ENCODE measurements at places on chromosomes 1 and 21.

- H3K27ac ChIP-seq, result no peak overlapping the region
- no peaks in the 10 kb centered on the region for H3K27me3 ChIP-seq
- peaks cover 12% of the 10 kb centered on the region for H3K36me3 ChIP-seq
- no peak overlapping the region for H3K4me3 ChIP-seq
Observed at GRCh38 chr1:39045231-39045630, 19.1 kb downstream of the NDUFS5 start.

- H3K27ac ChIP-seq, result no peak overlapping the region
- no peak for DNase-seq
- H3K36me3 ChIP-seq, result peaks cover 54% of the 10 kb centered on the region
- H3K27me3 ChIP-seq, result no peaks in the 10 kb centered on the region
- peaks cover 21% of the 10 kb centered on the region for H3K4me1 ChIP-seq
Observed at GRCh38 chr1:55071477-55071876, 32.1 kb downstream of the PCSK9 start.

GRCh38 chr1:182823220-182823619 is 15.9 kb upstream of the DHX9 start:
- H3K27ac ChIP-seq, result no peak overlapping the region
- H3K4me3 ChIP-seq, result no peak overlapping the region
- peaks cover 14% of the 10 kb centered on the region for H3K36me3 ChIP-seq
- no peaks in the 10 kb centered on the region for H3K4me1 ChIP-seq

DNA sequence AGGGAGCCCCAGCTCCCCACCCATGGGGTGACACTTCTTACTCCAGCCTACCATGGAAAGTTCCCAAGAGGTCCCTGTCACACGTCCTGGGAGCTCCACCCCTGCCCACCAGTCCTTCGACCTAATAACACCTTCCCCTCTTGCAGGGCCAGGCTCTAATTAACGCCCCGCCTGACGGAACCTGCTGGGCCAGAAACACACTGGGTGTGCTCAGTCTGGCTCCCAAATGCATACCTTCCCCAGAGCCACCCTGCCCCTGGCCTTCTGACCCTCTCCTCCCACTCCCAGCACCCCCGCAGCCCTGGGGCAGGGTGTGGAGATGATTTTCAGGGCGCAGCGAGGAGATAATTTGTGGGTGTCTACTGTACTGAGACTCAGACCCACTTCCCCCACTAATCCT is 20.6 kb downstream of the PGLYRP3 start:
- no peaks in the 10 kb centered on the region for H3K36me3 ChIP-seq
- no peaks in the 10 kb centered on the region for H3K27me3 ChIP-seq
- H3K27ac ChIP-seq, result no peak overlapping the region
- no peak overlapping the region for H3K4me3 ChIP-seq

DNA sequence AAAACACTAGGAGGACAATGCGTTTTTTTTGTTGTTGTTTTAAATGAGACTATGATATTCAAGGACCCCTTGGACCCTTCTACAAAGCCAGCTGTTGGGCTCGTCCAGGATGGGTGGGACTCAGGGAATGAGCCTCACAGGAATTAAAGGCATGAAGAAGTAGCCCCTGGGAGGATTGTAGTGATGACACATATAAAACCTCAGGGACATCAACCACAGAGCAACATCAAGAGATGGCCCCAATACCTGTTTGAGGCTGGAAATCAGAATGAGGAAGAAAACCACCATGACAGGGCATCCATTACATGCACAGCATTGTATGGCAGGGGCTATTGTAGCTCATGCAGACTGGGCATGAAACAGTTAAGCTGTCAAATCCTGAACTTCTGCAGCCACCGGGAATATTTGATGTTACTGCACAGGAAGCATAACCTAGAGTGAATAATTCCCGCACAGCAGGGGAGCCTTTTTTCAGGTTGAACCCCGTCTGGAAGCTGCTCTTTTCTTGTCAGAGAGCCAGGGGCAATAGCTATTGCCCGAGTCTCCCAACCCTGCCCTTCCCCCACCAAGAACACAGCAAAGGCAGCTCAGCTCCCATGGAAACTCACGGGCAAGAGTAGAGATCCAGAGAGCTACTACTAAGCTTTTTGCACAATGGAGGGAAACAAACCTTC is 140.2 kb upstream of the FGGY start:
- peaks cover 13% of the 10 kb centered on the region for H3K4me1 ChIP-seq
- no peak overlapping the region for H3K27ac ChIP-seq
- H3K27me3 ChIP-seq, result no peaks in the 10 kb centered on the region

- H3K27ac ChIP-seq, result no peak overlapping the region
- no peaks in the 10 kb centered on the region for H3K4me1 ChIP-seq
- H3K27me3 ChIP-seq, result no peaks in the 10 kb centered on the region
- H3K4me3 ChIP-seq, result no peak overlapping the region
- no peak for DNase-seq
- H3K36me3 ChIP-seq, result no peaks in the 10 kb centered on the region
Observed at GRCh38 chr1:245480393-245481120, 325.8 kb downstream of the KIF26B start.

DNA sequence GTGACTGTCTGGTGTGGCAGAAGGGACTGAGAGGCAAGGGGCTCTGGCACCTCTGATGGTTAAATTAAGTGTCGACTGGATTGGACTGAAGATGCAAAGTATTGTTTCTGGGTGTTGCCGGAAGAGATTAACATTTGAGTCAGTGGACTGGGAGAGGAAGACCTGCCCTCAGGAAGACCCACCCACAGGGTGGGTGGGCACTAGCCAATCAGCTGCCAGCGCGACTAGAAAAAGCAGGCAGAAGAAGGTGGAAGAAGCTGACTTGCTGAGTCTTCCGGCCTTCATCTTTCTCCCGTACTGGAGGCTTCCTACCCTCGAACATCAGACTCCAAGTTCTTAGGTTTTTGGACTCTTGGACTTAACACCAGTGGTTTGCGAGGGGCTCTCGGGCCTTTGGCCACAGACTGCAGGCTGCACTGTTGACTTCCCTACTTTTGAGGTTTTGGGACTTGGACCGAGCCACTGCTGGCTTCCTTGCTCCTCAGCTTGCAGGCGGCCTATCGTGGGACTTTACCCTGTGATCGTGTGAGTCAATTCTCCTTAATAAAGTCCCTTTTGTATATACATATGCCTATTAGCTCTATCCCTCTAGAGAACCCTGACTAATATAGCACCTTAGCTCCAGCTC is 79.6 kb downstream of the KAZN start:
- H3K4me3 ChIP-seq, result no peak overlapping the region
- H3K27ac ChIP-seq, result no peak overlapping the region
- no peaks in the 10 kb centered on the region for H3K27me3 ChIP-seq
- no peaks in the 10 kb centered on the region for H3K4me1 ChIP-seq
- DNase-seq, result no peak

GRCh38 chr1:94117259-94117851 is 3.6 kb downstream of the ABCA4 start:
- H3K27me3 ChIP-seq, result peaks cover 3% of the 10 kb centered on the region
- no peak overlapping the region for H3K4me3 ChIP-seq
- H3K27ac ChIP-seq, result no peak overlapping the region
- H3K4me1 ChIP-seq, result no peaks in the 10 kb centered on the region
- H3K36me3 ChIP-seq, result no peaks in the 10 kb centered on the region
- DNase-seq, result no peak

GRCh38 chr1:165217958-165218357 is 138.6 kb downstream of the LMX1A start:
- no peak overlapping the region for H3K4me3 ChIP-seq
- no peak for DNase-seq
- no peaks in the 10 kb centered on the region for H3K36me3 ChIP-seq
- no peak overlapping the region for H3K27ac ChIP-seq
- H3K27me3 ChIP-seq, result peaks cover 8% of the 10 kb centered on the region

DNA sequence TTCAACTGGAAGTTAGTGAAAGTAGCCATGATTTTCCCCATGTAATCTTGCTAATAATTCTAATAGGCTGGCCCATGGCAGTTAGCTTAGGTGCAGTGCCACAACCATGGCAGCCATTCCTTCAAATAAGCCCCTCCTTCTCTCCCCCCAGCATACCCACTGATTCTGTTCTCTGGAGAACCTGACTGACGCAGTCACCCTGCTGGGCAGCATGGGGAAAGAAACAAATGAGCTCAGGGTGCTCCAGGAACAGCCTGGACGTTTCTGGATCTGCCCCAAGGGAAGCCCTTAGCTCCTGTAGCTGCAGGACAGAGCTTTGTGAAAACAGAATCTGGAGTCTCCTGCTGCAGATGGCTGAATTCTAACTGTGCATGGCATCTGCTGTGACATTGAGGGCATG is 22.5 kb downstream of the SNAP47 start:
- H3K27ac ChIP-seq, result no peak overlapping the region
- H3K4me3 ChIP-seq, result no peak overlapping the region
- DNase-seq, result no peak
- peaks cover 45% of the 10 kb centered on the region for H3K36me3 ChIP-seq

DNA sequence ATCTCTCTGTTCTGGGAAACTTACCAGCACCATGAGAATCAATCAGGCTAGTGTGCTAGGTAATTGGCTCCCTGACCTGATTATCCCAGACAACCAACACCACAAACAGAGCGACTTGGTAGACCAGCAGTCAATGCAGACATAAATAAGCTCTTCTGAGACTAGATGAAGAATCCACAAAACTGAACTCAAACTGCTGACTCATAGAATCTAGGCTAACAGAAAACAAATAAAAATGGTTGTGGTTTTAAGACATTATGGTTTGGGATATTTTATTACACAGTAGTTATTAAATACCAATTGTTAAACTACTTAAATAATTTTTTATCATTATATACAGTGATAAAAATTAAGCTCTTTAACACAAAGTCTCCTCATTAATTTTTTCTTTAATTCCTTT is 535.7 kb downstream of the COL11A1 start:
- H3K4me3 ChIP-seq, result no peak overlapping the region
- H3K27ac ChIP-seq, result no peak overlapping the region
- no peaks in the 10 kb centered on the region for H3K36me3 ChIP-seq
- no peaks in the 10 kb centered on the region for H3K27me3 ChIP-seq
- no peaks in the 10 kb centered on the region for H3K4me1 ChIP-seq
- no peak for DNase-seq

DNA sequence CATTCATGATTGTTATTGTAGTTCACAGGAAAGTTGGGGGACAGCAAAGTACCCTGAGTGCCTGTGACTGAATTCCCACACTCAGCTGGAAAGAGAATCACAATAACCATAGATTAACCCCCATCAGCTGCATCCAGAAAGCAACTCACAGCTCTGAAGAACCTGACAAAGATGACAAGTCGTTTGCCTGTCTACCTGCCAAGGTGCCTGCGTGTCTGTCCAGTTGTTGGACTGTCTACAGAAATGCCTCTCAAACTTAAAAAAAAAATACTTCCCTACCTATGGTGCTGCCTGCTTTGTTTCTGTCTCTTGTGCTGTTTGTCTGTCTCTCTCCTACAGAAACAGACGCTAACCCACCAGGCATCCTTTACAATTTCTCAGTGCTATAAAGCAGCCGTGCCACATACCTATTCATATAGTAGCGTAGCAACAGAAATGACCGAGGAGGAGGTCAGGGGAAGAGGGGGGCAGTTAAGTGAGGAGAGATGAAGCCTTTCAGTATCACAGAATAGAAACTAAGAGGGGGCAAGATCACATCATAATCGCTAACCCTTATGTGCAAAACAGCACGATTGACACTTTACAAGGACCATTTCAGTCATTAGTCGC is 154.6 kb upstream of the HMGB4 start:
- H3K4me3 ChIP-seq, result no peak overlapping the region
- no peak overlapping the region for H3K27ac ChIP-seq
- no peaks in the 10 kb centered on the region for H3K4me1 ChIP-seq
- H3K36me3 ChIP-seq, result no peaks in the 10 kb centered on the region
- H3K27me3 ChIP-seq, result no peaks in the 10 kb centered on the region

- H3K36me3 ChIP-seq, result peaks cover 39% of the 10 kb centered on the region
- no peak overlapping the region for H3K4me3 ChIP-seq
- DNase-seq, result no peak
Observed at GRCh38 chr1:235714205-235714897, 64.8 kb upstream of the GNG4 start.

GRCh38 chr1:53592521-53592982 is 133.4 kb downstream of the DMRTB1 start:
- no peak for DNase-seq
- H3K27me3 ChIP-seq, result peaks cover 5% of the 10 kb centered on the region
- no peak overlapping the region for H3K27ac ChIP-seq
- no peaks in the 10 kb centered on the region for H3K4me1 ChIP-seq

GRCh38 chr1:43529206-43529731 is 1.4 kb upstream of the PTPRF start:
- DNase-seq, result peak; percentile 64
- H3K4me3 ChIP-seq, result peak overlapping the region; percentile 34
- no peak overlapping the region for H3K27ac ChIP-seq
- H3K27me3 ChIP-seq, result peaks cover 41% of the 10 kb centered on the region
- peaks cover 3% of the 10 kb centered on the region for H3K36me3 ChIP-seq

DNA sequence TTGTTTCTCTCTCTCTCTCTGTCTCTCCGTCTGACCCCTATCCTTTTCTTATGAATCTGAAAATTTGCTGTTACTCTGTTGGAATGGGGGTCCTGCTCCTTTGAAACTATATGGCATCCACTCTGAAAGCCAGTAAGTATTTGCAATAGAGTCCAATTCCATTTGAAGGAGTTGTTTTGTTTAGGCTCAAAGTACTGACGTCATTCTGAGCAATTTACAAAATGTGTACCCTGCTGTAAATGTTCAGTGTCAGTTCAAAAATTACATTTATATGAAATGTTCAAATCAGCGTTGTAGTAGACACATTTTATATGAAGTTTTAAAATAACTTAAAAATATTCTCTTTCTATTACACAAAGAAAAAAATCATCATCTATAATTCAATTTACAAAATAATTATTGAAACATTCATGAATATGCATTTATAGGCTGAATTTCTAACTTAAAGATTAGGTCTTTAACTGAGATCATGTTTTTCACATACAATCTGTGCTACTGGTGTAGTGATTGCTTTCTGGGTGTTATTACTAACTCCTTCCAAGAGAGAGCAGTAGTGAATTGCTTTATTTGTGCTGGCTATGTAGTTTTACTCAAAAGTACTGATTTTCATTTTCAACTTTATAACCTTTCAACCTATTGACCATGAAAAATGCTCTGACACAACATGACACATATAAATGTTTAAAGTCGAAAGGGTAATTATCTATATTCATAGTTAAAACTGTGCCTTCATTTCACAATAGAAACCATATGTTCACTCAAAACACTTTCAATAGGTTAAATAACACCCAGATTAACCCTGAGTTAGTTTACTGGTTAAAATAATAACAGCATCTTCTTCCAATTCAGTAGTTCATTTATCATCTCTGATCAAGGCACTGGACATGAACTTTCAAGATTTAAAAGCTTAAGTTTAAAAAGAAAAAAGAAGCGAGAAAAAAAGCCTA is 253.1 kb upstream of the ADGRL4 start:
- no peak overlapping the region for H3K27ac ChIP-seq
- no peaks in the 10 kb centered on the region for H3K4me1 ChIP-seq
- H3K27me3 ChIP-seq, result no peaks in the 10 kb centered on the region
- DNase-seq, result no peak
- no peaks in the 10 kb centered on the region for H3K36me3 ChIP-seq

DNA sequence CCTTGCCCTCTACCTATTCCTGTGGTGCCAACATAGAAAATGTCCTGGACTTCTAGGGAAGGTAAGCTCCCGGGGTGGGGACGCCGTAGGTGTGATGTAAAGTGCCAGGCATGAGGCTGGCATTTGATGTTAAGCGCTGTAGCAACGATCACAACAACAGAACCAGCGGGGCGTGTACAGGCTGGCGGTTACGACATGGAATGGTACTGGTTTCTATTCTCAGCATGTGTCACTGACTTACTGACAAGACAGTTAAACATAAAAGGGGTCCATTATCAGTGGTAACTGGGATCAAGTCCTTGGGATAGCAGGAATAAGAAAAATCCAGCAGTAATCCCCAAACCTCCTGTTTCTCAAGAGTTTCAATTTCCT is 58.9 kb downstream of the TGFBR3 start:
- peaks cover 2% of the 10 kb centered on the region for H3K27me3 ChIP-seq
- H3K36me3 ChIP-seq, result no peaks in the 10 kb centered on the region
- no peak for DNase-seq
- H3K4me1 ChIP-seq, result peaks cover 5% of the 10 kb centered on the region

GRCh38 chr1:202250982-202251381 is 57.4 kb downstream of the LGR6 start:
- no peaks in the 10 kb centered on the region for H3K4me1 ChIP-seq
- H3K4me3 ChIP-seq, result no peak overlapping the region
- H3K27ac ChIP-seq, result no peak overlapping the region
- DNase-seq, result no peak
- H3K27me3 ChIP-seq, result peaks cover 23% of the 10 kb centered on the region

All from activated T-helper 1 cell treated with anti-CD3 and anti-CD28 coated beads, Interleukin-12 subunit alpha, Interleukin-12 subunit beta, Interleukin-2, Interleukin-4 antibody, amounts not matched to agents 30 ng/mL and 10 ng/mL and 1 ng/mL, durations not matched to agents 14 hours and 24 hours and 36 hours (primary cell).